ENCODE measurements at places on chromosomes 2 and 18.

DNA sequence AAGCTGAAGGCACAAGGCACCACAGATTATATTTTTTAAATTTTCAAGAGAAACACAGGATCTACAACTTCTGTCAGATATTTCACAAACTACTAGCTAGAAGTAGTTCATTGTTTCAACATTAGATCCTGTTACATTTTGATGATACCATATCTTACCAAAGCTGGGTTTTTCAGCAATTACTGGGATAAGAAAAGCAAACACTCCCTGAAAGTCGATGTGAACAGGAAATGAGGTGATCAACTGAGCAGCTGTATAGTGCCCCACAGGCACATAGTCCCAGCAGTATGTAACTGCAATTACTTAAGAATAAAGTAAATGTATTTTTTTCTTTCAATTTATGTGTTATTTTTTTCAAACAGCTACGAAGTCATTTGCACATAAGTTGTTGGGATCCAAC is 103.5 kb downstream of the DNER start:
- no peak for DNase-seq

GRCh38 chr2:129798301-129798581 is 181.2 kb upstream of the RAB6C start:
- no peak for DNase-seq

GRCh38 chr2:145137901-145138300 is 618.0 kb upstream of the ZEB2 start:
- DNase-seq, result no peak

DNA sequence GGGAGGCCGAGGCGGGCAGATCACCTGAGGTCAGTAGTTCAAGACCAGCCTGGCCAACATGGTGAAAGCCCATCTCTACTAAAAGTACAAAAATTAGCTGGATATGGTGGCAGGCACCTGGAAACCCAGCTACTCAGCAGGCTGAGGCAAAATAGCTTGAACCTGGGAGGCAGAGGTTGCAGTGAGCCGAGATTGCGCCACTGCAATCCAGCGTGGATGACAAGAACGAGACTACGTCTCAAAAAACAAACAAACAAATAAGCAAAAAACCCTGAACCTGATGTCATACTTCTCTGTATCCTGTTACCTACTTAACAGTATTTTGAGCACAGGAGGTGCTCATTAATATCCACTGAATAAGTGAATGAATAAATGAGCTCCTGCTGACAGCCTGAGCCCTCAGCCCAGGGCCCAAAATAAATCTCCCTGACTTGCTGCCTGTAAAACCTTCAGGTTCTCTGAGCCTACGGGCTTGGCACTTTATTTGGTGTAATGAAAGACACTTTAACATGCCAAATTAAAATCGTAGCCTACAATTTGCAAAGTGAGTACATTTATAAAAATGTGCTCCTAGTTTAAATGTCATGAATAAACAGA is 215.1 kb downstream of the ZNF385B start:
- DNase-seq, result no peak

GRCh38 chr2:79585701-79586433 is 73.0 kb downstream of the CTNNA2 start:
- DNase-seq, result no peak

- DNase-seq, result no peak
Observed at GRCh38 chr18:25039781-25040180, 312.2 kb downstream of the ZNF521 start.

DNA sequence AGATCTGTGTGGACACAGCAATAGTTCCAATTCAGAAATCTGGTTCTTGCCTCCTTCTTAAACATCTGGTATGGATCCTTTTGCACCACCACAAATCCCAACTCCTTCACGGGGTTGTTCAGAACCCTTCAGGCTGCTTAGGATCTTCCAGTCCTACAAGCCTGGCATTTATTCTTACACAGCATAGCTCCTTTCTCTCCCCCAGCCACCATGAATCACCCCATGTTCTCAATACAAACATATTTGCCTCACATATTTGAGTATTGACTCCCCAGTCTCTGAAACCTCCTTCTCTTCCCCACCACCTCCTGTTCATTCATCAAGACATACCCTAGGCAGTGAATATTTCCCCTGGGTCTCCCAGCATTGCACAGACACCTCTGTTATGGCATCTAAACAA is 155.2 kb downstream of the ALK start:
- no peak for DNase-seq

DNA sequence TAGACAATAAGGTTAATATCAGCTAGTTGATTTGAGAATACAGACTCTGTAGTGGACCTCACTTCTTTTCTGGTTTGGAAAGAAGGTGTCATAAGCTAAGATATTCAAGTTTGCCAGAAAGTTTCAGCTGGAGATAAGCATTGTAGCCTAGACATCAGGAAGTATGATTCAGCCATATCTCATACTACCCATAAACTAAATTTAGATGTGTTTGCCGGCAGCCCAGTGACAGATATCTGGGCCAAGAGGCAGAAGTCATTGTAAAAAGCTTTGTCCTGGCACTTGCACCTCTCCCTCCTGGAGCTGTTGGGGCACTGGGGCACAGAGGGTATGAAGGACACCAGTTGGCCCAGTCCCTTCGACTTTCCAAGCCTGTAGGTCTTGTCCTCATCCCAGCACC is 128.0 kb downstream of the EPHA4 start:
- DNase-seq, result no peak

DNA sequence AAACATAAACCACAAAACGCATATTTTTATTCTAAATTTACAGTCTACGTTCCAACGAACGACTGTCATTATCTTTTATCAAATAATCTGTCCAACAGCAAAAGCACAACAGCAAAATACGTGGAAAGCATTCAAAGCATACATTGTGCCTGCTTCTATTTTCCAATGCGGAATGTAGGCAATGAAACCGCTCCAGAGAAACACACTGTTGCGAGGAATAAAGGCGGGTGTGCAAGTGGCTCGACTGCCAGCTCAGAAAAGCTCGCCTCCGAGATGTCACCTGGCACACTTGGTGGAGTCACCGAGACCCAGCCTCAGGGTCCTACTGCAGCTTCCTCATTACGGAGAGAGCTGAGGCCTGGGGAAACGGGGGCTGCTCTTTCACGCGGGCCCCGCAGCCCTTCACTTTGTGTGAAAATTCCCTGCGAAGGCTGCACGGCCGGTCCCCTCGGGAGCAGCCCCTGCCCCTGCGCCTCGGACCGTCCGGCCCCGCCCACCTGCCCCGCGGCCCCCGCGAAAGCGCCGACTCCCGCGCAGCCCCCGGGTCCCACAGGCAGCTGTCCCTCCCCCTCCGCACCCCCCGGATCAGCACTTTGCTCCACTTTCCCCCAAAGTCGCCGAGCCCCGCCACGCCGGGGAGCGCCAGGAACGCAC is 752 bp downstream of the MGAT4A start:
- peak; percentile 30 for DNase-seq

DNA sequence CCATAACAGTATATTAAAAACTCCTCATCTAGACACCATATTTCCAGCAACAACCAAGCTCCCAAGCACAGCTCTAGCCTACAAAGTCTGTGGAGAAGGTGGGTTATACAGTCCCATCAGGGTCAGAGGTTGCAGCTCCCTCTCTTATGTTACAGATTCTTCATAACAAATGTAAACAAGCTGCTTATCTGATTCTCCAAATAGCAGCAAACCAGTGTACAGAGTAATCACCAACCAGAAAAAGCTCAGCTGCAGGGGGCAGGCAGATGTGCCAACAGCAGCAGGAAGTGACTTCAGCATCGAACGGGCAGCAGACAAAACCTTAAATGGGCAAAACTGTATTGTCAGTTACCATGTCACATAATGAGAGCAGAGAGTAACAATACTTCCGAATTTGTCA is 52.9 kb upstream of the NABP1 start:
- no peak for DNase-seq

- DNase-seq, result no peak
Observed at GRCh38 chr2:33275689-33276444, 200.6 kb upstream of the RASGRP3 start.

GRCh38 chr2:38362232-38362631 is 14.8 kb downstream of the ATL2 start:
- no peak for DNase-seq

DNA sequence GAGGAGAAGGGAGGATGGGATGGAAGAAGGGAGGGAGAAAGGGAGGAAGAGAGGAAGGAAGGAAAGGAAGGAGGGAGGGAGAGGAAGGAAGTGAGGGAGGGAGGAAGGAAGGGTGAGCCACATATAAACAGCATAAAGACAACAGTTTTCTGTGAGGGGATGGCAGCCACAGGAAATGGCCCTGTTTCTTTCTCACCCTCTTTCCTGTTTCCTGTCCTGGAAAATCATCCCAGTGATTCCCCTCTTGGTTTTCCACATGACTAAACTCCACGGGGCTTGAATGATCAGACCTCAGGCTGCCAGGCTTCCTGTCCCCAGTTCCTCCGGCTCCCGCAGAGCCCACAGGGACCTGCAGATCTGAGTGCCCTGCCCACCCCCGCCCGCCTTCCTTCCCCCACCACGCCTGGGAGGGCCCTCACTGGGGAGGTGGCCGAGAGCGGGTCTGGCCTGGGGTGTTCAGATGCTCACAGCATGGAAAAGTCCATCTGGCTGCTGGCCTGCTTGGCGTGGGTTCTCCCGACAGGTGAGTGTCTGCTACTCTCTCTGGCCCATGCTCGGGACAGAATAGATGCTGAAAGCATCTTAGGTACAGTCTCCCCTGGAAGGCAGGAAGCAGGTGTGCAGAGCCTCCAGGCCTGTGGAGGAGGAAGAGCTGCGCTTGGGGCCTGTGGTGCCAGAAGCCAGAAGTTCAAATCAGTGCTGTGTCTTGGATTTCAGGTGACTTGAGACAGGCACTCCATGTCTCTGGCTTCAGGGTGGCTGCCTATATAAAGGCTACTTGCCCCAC is at the start of gene SIGLEC15:
SIGLEC15 (plus strand) TSS at position 418 of the 787 bp plus-strand sequence; CDS start at position 472, 54 bp downstream.
- DNase-seq, result no peak

DNA sequence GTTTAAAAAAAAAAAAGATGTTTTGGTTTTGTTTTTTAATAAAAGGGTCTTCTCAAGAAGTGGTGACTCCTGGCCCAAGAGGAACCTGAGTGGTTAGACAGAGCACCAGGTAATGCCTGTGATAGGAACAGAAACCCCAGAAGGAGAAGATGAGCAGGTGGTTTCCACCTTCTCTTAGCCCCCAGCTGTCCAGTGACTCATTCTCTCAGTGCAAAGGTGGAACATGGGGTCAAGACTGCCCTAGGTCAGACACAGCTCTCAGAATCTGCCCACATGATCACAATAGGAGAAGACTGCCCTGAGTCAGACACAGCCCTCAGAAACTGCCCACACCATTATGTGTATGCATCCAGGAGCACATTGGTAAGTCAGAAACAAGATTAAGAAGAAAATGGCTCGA is 61.8 kb downstream of the TBC1D8 start:
- DNase-seq, result no peak

- no peak for DNase-seq
Observed at GRCh38 chr2:158777077-158777476, 18.0 kb upstream of the DAPL1 start.

DNA sequence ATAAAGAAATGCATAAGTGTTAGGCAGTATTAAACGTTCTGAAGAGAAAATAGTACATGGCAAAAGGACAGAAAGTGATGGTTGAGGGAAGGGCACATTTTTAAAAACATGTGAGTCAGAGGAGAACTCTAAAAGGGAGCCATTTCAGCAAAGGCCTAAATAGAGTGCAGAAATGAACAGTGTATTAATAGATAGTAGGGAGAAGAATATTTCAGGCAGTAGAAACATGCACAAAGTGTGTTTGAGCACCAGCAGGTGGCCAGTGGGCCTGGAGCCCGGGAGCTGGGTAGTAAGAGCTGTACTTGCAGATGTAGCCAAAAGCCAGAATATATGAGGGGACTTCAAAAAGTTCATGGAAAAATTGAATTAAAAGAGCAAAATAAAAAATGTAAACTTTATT is 288.1 kb upstream of the FIGN start:
- no peak for DNase-seq

DNA sequence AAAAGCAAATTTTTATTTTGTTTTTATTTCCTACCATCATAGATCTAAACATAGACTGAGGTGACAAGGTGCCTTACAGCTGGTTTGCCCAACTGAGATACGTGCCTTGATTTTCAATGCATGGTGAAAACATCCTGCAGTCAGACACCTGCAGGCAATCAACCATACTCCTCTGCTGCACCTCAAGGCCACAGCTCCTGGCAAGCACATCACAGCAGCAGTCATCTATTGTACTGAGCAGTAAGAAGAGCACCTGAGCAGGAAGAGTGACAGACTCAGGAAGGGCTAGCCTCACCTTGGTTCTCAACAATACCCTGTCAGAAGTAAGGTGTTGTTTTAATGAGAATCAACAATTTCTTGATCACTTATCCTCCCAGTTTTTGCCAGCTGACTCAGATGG is 1206.8 kb upstream of the NRXN1 start:
- DNase-seq, result no peak

DNA sequence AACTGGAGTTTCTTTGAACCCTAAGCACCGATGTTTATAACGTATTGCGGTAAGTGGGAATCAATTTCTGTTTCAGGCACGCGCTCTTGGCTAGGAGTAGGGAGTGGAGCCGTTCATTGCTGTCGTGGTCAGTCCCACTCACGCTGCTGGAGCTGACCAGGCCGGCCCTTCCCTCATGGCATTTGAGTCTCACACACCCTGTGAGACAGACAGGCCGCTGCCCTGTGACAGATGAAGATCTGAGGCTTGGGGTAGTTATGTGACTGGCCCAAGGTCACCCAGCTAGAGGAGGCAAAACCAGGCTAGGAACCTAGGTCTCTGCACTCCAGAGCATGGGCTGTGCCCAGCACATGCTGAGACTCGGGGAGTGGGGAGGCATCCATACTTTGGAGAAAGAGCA is 2.9 kb upstream of the CIDEA start:
- no peak for DNase-seq

- DNase-seq, result no peak
Observed at GRCh38 chr2:172329774-172330671, 97.4 kb upstream of the ITGA6 start.

DNA sequence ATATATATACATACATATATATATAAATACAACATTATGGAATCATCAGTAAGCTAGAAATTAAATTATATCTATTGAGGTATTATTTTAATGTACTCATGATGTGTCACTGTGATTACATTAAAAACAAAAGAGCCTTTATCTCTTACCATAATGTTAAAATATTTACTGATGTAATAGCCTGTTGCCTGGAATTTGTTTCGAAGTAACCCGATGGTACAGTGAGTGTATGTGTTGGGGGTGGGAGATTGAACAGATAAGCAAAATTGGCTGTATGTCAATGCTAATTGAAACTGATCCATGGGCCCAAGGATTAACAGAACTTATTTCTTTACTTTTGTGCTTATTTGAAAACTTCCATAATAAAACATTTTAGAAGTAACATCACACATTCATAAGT is 1473.2 kb downstream of the LRP1B start:
- no peak for DNase-seq

DNA sequence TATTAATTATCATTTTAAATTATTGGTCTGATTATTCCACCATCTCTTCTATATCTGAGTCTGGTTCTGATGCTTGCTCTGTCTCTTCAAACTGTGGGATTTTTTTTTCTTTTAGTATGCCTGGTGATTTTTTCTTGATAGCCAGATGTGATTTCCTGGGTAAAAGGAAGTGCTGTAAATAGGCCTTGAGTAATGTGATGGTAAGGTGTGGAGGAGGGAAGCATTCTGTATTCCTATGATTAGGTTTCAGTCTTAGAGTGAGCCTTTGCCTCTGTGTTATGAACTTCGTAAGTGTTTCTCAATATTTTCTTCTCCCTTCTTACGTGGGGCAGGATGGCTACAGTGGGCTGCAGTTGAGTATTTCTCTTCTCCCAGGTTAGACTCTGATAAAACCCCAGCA is 103.0 kb downstream of the EHBP1 start:
- DNase-seq, result no peak

GRCh38 chr2:52805901-52806410 is 961.6 kb upstream of the CHAC2 start:
- no peak for DNase-seq
